H9 (cell line): ENCODE measurements at places on chromosomes 13 and 19. TPM values are rescaled to one million over a fixed set of nuclear protein-coding genes. Genes with fewer than 3 reads are reported as not detected.

The C1QTNF9 gene
- not detected in 2 replicates for total RNA-seq

GRCh38 chr13:105732806-105733529 is 802.5 kb downstream of the EFNB2 start:
- H3K27me3 ChIP-seq = no peaks in the 10 kb centered on the region
- no peaks in the 10 kb centered on the region for H3K36me3 ChIP-seq
- no peaks in the 10 kb centered on the region; the same call in 1 of the 2 replicates for H3K4me1 ChIP-seq
- no peak for DNase-seq
- H3K27ac ChIP-seq = no peak overlapping the region

- H3K36me3 ChIP-seq = no peaks in the 10 kb centered on the region
- H3K4me3 ChIP-seq = no peak overlapping the region
Measured at GRCh38 chr13:41394166-41394565, 63.2 kb upstream of the RGCC start.

DNA sequence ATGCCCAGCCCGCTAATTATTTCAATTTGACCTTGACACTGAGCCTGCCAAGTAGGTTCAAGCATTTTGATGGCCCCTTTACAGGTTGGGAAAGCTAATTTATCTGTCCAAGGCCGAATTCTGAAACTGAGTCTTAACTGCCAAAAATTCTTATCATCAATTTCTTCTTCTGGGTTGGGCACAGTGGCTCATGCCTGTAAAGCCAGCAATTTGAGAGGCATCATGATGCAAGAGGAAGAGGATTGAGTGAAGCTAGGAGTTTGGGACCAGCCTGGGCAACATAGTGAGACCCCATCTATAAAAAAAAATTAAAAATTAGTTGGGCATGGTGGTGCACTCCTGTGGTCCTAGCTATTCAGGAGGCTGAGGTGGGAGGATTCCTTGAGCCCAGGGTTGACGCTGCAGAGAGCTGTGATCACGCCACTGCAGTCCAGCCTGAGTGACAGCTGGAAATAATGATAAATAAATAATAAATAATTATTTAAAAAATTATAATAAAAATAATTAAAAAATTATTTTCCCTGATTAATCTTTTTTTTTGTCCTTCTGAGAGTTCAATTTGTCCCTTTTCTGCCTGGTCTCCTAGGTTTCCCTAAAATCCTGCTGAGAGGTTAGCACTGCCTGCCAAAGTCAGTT is 1.3 kb upstream of the LDLR start:
- peaks cover 15% of the 10 kb centered on the region for H3K36me3 ChIP-seq
- peak overlapping the region; percentile 75 for H3K27ac ChIP-seq
- no peak overlapping the region; the same call in 1 of the 2 replicates for H3K4me3 ChIP-seq
- DNase-seq = no peak
- no peaks in the 10 kb centered on the region for H3K27me3 ChIP-seq
- H3K4me1 ChIP-seq = peaks cover 4% of the 10 kb centered on the region; the same call in 1 of the 2 replicates
